ENCODE measurements at places on chromosomes 11 and 22.

DNA sequence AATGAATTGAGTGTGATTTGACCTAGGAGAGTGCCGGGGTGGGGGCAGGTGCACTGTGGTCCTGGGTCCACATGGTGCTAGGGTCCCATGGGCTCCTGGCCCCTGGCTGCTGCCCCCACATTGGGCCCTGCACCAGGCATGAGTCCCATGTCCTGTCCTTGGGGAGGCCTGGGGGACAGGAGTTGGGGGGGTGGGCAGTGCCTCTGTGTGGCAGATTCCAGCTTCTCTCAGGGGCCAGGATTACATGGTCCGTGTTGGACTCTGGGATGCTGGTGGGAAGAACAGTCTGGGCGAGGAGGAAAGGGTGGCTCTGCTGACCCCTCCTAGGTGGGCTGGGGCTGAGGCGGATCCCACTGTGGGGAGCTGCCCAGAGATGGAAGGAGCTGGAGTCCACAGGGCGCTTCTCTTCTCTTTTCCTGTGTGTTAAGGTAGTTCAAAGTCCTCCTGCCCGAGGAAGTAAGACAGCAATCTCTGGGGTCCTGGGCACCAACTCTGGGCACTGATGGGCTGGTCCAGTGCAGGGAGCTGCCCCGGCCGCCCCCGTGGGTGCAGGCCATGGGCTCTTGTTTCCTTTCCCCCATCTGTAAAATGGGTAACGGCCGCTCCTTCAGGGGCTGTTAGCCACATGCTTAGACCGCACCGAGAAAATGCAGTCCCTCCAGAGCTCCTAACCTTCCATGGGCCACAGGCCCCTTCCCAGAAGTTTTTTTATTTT, 19.8 kb downstream of the KCNQ1 start:
- DNase-seq, result no peak

DNA sequence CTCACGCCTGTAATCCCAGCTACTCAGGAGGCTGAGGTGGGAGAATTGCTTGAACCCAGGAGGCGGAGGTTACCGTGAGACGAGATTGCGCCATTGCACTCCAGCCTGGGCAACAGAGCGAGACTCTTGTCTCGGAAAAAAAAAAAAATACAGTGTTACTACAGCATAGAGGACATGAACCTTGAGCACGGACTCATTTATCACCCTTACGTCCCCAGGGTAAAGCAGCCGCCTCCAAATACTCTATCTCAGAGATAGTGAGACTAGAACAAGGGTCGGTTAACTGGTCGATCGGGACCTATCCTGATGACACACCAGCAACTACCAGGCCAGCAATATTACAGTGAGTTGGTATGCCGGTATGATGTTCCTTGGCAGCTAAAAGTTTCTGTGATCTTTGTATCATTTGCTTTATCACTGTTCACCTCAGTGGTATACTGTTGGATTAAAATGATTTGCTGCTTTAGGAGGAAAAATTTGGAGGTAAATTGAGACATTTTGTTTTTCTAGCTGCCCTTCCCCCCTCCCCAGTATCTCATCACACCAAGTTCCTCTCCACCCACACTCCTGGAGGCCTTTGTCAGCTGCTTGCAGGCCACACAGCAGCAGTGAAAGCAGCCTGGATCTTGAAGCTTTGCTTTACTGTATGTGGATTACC, 7.0 kb upstream of the SIDT2 start:
- DNase-seq, result no peak

GRCh38 chr11:36372101-36372771, 76.1 kb downstream of the PRR5L start:
- no peak for DNase-seq

- DNase-seq, result no peak
Observed at GRCh38 chr11:73404048-73404447, 27.8 kb downstream of the RELT start.

- peak; percentile 95 for DNase-seq
Observed at GRCh38 chr11:47642099-47642855, at the start of gene MTCH2. Gene MTCH2, minus strand, starts transcription at chr11:47642559. Its CDS starts 94 bp downstream, at chr11:47642465.

DNA sequence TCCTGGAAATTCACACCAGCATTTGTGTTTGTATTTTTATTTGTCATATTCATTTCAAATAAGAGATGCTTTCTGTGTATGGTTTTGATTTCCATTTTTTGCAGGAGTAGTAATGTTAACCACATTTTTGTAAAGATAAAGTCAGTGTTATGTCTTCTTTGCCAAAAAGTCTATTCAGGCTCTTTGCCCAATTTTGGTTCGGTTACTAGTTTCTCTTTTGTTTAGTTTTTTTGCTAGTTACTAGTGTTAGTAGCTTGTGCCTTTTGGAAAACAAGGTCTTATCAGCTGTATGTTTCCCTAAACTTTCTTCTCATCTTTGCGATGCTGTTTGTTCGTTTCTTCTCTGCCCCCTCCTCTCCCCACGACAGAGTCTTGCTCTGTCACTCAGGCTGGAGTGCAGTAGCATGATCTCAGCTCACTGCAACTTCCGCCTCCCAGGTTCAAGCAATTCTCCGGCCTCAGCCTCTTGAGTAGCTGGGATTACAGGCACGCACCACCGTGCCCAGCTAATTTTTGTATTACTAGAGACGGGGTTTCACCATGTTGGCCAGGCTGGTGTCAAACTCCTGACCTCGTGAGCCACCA, 112.3 kb upstream of the GRK3 start:
- DNase-seq, result no peak

DNA sequence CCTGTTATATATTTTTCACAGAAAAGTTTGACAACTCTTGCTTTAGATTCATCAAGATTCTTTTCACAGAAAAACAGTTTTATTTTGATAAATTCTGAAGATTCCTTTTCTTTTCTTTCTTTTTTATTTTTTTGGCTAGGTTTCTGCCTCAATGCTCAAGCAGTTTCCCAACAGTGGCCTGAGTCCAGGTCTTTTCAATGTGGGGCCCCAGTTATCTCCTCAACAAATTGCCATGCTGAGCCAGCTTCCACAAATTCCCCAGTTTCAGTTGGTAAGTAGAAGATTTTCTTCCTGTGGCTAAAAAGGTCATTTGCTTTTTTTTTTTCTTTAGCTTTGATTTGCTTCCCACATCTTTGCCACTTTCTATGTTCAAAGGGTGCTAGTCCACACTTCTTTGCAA, 46.0 kb upstream of the ADSL start:
- no peak for DNase-seq

DNA sequence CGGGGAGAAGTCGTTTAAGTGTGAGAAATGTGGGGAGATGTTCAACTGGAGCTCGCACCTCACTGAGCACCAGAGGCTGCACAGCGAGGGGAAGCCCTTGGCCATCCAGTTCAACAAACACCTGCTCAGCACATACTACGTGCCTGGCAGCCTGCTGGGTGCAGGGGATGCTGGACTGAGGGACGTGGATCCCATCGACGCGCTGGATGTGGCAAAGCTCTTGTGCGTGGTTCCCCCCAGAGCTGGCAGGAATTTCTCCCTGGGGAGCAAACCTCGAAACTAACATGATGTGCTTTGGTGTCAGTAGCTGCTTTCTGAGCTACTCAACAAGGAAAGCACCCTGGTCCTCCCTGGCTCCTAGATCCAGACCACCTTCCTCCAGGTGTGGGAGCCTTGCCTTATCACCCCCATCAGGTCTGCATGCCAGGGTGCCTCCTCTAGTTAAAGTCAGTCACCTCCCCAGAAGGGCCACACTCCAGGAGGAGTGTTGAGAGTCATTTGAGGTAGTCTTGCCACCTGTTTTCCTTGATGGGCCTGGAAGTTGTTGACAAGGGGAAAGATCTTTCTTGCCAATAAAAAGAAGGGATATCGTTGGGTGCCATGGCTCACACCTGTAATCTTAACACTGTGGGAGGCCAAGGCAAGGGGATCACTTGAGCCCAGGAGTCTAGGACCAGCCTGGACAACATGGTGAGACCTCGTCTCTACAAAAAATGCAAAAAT, 12.9 kb downstream of the ZNF74 start:
- no peak for DNase-seq

DNA sequence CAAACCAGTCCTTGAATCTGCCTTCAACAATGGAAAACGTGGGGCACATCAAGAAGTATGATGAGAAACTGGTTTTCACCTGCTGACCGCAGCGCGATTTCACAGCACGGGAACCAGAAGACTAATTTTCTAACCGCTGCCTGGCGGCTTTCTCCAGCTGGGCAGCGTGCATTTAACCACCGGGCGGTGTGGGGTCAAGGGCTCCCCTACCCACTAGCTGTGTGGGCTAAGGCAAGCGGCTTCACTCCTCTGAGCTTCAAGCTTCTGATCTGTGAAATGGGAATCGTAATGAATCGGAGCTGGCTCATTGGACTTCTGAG, 4.2 kb downstream of the SHANK2 start:
- no peak for DNase-seq

DNA sequence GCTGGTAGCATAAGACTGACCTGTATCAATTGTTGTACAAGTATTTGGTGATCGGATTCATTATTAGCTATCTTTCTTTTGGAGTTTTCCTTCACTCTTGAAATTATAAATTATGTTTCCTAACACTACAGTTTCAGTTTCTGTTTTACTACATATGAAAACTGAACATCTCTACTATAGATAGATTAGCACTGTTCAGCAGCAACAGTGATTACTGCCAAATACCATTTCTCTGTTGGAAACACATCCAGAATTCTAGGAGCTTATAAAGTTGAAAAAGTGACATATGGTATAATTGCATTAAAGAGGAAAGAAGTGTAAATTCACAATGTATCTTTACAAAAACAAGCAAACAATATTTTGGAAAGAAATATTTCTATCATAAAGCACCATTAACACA, 118.5 kb upstream of the GRIA4 start:
- no peak for DNase-seq

DNA sequence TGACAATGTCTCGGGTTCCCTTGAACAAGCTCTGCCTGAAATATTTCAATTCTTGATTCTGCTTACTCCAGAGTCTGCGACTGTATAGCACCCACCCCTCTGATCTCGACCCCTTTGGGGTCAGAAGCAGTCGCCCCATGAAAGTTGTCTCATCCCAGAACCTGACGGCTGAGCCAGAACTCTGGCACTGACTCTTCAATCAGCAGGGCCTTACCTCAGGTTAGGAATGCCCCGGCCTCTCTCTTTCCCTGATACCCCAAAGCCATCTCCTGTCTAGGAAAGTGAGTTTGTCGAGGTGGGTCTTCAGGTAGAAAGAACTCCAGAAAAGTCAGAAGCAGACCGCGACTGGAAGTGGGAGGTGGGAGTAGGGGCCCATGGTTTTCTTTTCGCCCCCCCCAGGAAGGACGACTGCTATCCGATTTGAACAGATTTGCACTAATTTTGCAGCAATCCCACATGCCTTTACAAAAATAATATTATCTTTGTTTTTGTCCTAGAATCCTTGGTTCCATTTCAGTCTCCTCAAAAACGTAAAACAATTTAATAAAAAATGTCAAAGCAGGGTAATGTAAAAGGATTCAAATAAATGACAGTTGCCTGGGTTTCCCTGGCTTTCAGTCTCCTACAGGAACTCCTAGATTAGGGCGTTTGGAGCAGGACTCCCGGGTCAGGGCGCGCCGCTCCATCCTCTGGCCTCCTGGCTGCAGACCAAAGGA, 898 bp upstream of the ROBO3 start:
- no peak for DNase-seq

GRCh38 chr11:59551659-59552521, 40.6 kb downstream of the OR4D9 start:
- no peak for DNase-seq

- no peak for DNase-seq
Observed at GRCh38 chr22:23376256-23376655, 195.9 kb downstream of the BCR start.

GRCh38 chr11:32056438-32056837, 34.4 kb upstream of the RCN1 start:
- DNase-seq, result no peak

DNA sequence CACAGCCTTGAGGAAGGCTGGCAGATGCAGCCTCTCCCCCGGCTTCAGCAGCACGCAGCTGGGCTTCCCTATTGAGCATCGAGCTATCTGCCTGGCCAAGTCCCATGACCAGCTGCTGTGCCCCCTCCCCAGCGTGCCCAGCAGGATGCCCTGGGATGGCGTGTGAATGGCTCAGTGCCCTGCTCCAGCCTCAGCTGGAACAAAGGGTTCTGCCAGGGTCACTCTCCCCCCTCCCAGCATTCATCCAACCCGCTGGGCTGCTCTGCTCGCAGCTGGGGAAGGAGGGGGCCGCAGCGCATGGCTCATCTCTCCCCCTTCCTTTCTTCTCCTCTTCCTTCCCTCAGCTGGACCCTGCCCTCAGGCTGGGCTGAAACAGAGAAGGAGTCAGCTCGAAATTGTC, 14.5 kb downstream of the LRP4 start:
- DNase-seq, result no peak

GRCh38 chr11:77223797-77224196, 77.7 kb downstream of the GDPD4 start:
- DNase-seq, result no peak

GRCh38 chr22:24455751-24456426, 28.5 kb downstream of the ADORA2A start:
- DNase-seq, result no peak

DNA sequence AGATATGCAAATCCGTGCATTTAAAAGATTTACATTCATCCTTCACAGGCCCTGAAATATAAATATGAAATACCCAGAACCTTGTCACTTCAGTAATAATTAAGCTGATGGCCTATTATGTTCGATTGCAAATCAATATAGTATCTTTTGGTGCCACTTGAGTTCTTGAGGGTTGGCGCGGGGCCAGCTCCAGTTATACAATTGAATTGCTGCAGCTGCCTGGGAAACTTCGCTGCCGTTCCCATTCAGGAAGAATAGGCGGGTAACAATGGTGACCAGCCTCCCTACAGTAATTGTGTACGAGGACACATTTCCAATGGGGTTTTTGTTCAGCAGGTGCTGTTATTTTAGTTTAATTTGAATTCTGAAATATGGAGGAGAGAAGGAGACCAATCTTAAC, 451.2 kb downstream of the INSC start:
- no peak for DNase-seq

DNA sequence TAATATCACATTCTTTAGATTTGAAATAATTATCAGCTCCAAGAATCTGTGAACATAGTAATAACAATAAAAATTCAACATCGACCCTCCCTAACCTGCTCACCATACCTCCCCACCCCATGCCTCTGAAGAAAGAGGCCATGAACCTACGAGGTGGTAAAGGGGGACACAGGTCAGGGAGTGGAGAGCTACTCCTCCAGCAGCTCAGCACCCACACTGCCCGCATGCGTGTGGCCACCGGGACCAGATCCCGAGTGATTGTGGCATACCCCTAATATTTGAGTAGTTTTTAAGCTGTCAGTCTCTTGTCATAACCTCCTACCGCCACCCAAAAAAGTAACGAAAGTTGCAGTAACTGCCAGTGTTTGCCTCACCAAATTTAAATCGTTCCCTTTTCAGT, 16.8 kb upstream of the ADSL start:
- no peak for DNase-seq

DNA sequence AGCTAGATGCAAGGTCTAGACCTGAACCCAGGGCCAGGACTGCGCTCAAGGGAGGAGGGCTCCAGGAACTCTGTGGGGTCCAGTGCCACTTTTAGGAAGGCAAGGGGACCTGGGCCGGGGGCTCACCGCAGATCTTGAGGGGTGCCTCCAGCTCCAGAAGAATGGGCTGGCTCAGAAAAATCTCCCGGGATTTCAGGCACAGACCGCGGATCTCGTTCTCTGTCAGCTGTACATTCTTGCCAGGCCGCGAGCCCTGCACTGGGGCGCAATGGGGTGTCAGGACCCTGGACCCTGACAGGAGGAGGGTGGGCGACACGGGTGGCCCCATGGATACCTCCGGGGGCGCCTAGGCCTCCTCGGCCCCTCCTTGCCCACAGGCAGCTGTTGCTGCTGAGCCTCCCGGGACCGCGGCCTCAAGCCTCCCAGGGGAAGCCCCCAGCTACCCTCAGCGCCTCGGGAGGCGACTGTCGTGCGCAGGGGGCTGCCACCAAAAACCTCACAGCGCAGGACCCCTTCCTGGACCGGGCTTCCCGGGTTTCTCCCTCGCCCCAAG, 640 bp downstream of the PPP1CA start:
- peak; percentile 55 for DNase-seq

All from activated gamma-delta T cell (primary cell).